ENCODE measurements at places on chromosomes 1 and 21.
A peak's percentile ranks its signal among the peaks of the same experiment; 100 is the strongest.

DNA sequence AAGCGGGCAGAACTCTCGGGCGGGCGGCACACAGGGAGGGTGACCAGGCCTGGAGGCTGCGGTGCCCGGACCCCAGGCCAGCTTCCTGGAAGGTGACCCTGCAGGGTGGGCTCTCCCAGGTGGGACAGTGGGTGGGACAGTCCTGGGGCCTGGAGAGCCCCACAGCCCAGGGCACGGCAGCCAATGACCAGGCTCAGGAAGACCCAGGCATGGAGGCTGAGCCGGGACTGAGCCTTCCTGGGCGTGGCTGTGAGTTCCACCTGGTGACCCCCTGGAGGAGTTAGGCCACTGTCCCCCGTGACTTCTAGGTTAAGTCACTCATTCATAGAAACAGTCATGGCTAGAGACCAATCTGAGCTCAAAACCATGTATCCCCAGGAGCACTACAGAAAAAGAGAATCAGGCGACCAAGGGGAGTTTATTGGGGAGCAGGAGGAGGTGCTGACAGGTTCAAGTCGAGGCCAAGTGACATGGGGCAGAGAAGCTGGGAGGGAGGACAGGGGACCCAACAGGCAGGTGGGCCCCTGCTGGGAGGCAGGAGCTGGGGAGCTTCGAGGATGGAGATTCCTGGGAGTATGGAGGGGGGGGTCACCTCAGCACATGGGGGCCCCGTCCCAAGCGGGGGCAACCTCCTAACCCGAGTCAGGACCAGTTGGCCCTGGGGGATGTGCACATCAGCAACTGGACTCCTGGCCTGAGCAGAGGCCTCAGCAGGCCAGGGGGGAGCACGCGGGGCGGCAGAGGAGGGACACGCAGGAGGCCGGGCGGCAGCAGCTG, 1.2 kb downstream of the KRTAP10-5 start:
- no peak for DNase-seq

GRCh38 chr21:36330904-36331303, 10.9 kb downstream of the MORC3 start:
- no peak for DNase-seq

DNA sequence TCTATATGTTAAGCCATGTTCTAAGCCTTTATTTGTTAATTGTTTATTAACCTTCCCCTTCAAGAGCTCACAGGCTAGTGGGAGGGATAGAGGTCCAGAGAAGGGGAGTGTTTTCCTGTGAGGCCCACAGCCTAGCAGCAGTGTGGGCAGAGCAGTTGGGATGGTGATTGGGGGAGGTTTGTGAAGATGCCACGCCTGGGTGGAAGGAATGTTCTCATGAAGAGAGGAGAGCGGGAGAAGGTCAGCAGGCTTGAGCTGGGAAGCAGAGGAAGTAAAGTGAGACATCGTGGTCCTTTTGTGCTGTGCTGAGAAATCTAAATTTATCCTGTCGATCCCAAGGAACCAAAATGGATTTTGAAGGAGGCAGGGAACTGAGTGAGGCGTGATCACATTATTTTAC, 42.6 kb downstream of the TRAPPC10 start:
- no peak for DNase-seq

DNA sequence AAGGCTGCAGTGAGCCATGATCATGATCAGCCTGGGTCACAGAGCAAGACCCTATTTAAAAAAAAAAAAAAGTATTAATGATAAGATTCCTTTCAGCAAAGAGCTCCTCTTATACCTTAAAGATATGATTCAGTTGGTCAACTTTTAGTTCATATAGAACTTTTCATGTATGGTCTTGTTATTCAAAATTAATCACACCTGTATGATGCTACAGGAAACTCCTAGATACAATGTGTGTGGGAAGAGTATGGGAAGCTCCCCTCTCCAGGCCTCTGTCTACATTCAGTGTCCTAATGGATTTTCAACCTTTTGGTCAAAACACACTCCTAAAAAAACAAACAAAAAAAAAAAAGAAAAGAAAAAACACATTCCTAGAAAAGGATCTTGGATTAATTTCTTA, 17.1 kb downstream of the MR1 start:
- DNase-seq = no peak

- no peak for DNase-seq
Measured at GRCh38 chr21:34882719-34883131, 166.4 kb downstream of the RUNX1 start.

DNA sequence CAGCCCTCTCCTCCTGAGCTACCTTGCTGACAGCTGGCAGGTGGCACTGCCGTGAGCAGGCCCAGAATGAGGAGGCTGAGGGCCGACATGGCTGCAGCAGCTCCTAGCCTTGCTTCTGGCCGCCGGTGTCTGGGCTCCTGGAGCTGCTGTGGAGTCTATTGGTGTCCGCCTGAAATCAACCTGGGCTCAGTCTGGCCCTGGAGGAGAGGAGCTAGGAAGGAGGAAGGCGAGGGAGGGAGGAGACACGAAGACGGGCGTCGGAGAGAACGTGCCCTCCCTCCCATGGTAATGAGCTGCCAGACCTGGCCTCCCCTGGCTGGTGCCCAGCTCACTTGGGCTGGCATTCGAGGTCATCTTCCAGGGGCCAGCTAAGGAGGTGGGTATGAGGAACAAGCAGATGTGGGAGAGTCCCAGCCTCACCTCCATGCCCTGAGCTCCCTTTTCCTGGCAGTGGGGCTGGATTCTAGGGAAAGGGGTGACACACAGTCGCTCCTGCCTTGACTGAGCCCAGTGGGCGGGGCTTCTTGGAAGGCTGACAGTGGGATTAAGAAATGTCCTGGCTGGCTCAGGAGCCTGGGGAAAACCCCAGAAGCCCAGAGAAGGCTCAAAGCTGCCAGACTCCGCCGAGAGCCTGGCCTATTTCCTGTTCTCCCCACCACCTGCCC, at the start of gene PDZK1IP1:
PDZK1IP1 (minus strand) TSS at position 193 of the 665 bp plus-strand sequence; CDS start at position 89, 104 bp downstream.
- no peak for DNase-seq

- no peak for DNase-seq
Measured at GRCh38 chr1:234869182-234870019, 259.2 kb downstream of the TOMM20 start.

DNA sequence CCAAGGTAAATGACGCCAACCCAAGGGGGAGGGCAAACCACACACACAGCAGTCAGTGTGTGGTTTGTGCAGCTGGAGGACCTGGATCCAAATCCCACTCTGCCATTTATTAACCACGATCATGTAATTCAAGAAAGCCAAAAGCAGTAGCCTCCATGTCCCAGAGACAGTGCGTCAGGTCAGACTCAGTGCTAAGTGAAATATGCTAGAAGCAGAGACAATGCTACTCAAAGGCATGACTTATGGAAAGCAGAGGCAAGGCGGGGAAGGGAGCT, 13.6 kb downstream of the TTC39A start:
- no peak for DNase-seq

DNA sequence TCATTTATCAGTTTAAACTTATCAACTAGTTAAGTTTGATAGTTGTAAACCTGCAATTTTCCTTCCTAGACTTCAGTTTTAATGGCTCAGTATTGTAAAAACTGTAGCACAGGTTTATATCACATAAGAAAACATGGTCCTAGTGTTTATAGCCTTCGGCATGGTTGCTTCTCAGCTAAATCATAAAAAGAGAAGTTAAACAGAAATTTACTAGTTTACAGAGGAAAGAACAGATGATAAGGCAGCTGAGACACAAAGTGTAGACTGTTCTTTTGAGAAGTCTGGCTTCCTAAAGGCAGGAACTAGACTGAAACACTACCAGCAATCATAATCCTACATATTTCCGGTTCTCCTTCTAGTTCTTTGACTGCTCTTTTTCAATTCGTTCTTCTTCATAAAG, 39.8 kb downstream of the WNT2B start:
- DNase-seq = no peak

DNA sequence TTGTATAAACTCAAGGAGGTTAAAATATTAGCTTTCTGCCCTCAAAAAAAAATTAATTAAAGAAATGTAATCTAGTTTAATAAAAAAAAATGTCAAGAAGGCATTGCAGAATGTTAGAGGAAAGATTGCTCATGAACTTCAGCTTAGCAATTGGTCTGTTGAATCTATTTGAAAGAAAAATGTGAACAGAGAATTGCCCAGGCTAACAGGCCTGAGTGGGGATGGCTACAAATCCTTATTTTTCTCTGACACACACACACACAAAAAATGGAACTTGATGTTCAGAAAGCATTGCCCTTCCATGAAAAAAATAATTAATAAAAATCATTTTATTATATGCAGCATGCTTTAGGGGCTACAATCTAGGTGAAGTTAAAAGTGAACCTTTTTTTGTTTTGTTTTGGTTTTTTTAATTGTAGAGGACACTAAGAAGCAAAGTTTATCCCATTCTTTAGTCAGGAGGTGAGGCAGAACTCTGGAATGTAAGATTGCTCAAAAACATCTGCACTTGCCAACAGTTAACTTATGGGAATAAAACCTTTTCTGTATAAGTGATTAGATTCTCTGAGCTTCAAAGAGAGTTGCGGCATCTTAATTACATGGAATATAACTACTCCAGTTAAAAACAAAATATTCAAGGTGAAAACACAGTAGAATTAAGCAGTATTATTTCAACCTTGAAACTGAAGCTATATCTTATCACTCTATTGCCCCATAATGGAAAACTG, 658.5 kb upstream of the ADGRL2 start:
- no peak for DNase-seq

- DNase-seq = peak; percentile 15
Measured at GRCh38 chr1:92483610-92484471, 2.9 kb downstream of the GFI1 start.

GRCh38 chr1:209800984-209801834, 4.7 kb downstream of the IRF6 start:
- DNase-seq = no peak

- DNase-seq = no peak
Measured at GRCh38 chr1:235865565-235866204, 1.0 kb downstream of the LYST start.

DNA sequence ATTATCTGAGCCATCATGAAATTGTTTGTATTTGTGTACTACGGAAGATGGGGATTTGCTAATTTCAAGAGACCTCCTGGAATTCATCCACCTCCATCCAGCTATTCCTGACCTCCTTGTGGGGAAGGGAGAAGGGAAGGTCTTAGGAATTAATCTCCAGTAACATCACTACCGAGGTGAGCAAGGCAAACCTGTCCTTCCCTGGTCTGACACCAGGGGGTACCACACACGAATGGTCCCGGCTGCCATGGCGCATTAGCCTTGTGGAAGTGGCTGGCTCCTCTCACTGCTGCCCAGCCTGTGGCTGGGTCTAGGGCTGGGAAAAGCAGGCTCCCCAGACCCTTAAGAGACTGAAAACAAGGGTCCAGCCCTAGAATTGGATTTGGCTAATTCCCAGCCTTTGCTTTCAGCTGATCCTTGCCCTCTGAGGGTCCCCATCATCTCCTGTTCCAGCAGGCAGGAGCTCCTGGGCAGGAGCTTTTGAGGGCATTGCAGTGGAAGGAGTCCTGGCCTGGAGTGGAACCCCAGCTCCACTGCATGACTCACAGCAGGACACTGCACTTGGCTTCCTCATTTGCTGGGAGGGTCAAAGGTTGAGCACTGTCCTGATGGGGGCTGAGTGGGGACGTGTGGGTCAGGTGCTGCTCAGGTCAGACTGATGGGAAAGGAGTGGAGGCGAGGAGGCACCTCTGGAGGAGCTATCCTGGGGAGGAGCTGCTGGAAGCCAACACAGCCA, 34.8 kb downstream of the RIMS3 start:
- DNase-seq = no peak

DNA sequence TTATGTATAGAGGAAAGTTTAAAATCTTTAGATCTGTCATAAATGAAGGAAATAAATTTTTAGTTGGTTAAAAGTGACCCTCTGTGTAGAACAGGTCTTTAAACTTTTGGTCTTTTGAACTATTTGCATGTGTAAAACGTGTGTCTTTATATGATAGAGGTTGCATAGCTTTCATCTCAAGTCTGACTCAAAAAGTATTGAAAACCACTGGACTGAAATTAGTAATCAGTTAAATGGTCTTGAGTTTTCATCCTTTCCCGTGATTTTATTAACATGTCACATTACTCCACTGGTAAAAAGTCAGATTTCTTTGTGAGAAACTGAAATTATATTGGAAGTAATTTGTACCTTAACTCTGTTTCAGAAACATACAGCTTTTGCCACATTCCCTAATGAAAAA, 1.8 kb downstream of the RNPC3 start:
- DNase-seq = no peak

- no peak for DNase-seq
Measured at GRCh38 chr1:96234299-96234698, 487.3 kb upstream of the PTBP2 start.

DNA sequence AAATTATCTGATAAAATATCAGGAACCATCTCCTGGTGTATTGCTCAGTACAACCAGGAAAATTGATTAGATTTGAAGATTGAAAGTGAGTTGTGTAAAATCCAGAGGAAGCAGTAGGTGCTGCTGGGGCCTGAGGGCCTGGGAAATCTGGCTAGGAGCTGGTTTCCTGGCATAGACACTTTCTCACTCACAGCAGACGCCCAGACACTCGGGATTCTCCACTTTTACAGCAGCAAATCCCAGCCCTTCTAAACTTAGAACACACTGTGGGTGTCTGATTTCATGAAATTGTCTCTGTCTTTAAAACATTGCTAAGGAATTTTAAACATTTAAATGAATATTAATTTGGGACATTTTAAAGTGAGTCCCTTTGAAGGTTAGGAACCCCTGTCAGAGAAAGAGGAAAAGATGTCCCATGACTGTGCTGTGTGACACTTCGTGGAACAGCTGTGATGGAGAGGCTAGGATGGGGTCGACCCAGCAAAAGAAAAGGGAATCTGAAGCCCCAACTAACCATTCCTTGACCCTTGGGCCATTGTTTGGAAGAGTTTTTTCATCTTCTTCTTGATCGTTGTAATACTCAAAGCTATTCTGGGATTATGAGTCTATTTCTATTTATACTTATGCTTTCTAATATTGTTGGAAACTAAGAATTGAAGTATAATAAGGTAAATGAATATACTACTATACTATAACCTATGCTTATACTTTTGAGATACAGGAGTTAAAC, 49.0 kb upstream of the VAMP3 start:
- no peak for DNase-seq

- DNase-seq = no peak
Measured at GRCh38 chr1:67162954-67163353, 3.3 kb upstream of the IL23R start.

- no peak for DNase-seq
Measured at GRCh38 chr1:163439471-163439870, 117.7 kb downstream of the NUF2 start.

DNA sequence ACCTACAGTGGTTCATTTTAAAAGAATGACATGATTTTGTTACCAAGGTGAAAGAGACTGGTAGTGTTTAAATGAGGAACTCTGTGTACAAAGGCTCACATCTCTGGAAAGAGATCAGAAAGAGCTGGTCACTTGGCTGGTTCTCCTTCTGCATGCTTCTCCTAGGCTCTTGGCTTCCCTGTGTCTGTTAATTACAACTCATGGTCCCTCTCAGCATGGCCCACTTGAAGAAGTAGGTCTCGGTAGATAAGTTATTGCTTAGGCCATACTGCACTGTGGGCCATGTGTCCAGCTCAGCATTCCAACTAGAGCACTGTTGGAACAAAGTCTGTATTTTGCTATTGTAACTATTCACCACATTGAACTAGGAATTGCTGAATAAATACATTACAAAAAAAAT, 91.1 kb downstream of the KIAA0319L start:
- no peak for DNase-seq

All from KG1 (cell line).